WTC11 (cell line): ENCODE measurements at places on chromosomes 12 and 14.
A peak's percentile ranks its signal among the peaks of the same experiment; 100 is the strongest.

GRCh38 chr12:45509187-45509586, 220.3 kb upstream of the ARID2 start:
- H3K27ac ChIP-seq, result no peak overlapping the region
- DNase-seq, result no peak
- H3K4me3 ChIP-seq, result no peak overlapping the region
- H3K4me1 ChIP-seq, result no peaks in the 10 kb centered on the region
- peaks cover 4% of the 10 kb centered on the region; the same call in 1 of the 2 replicates for H3K27me3 ChIP-seq

DNA sequence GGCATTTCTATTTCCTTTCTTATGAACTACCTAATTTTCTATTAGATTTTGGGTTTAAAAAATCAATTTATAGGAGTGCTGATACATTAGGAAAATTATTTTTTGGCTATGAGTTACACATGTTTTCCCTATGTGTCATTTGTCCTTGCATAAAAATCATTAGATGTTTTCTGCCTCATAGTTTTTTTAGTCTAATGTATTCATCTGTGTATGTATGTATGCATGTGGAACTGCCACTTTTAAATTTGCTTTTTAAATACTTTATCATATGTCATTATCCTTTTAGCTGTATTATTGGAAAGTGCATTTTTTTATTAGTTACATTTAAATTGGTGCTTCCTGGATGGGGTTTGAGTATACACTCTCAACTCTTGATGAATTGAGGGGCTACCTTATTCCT, 78.7 kb upstream of the CEP83 start:
- no peaks in the 10 kb centered on the region for H3K36me3 ChIP-seq
- H3K4me3 ChIP-seq, result no peak overlapping the region
- no peak for DNase-seq
- no peak overlapping the region for H3K27ac ChIP-seq
- H3K4me1 ChIP-seq, result peaks cover 9% of the 10 kb centered on the region; the same call in 1 of the 2 replicates
- H3K27me3 ChIP-seq, result no peaks in the 10 kb centered on the region

- H3K27me3 ChIP-seq, result no peaks in the 10 kb centered on the region; the same call in 1 of the 2 replicates
- no peak for DNase-seq
- H3K36me3 ChIP-seq, result peaks cover 46% of the 10 kb centered on the region
- H3K4me3 ChIP-seq, result no peak overlapping the region
- peaks cover 27% of the 10 kb centered on the region for H3K4me1 ChIP-seq
- no peak overlapping the region for H3K27ac ChIP-seq
Measured at GRCh38 chr12:13052421-13052820, 8.2 kb downstream of the FAM234B start.

DNA sequence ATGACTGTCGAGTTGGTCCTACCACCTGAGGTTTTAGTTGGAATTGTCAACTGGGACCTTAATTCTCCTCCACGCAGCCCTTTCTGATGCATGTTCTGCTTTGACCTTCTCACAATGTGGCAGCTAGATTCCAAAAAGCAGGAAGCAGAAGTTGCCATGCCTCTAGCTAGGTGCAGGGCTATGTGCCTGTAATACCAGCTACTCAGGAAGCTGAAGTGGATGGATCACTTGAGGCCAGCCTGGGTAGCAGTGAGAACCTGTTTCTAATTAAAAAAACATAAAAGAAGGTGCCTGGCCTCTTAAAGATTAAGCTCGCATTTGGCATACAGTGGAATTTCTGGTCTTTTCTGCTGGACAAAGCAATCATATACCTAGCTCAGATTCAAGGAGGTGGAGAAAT, 77.1 kb downstream of the FGD4 start:
- H3K4me1 ChIP-seq, result peaks cover 27% of the 10 kb centered on the region
- no peak for DNase-seq
- H3K27me3 ChIP-seq, result no peaks in the 10 kb centered on the region
- no peak overlapping the region for H3K4me3 ChIP-seq
- H3K27ac ChIP-seq, result peak overlapping the region; percentile 79; the same call in 1 of the 2 replicates

- no peak overlapping the region for H3K27ac ChIP-seq
- H3K4me1 ChIP-seq, result no peaks in the 10 kb centered on the region; the same call in 1 of the 2 replicates
- H3K4me3 ChIP-seq, result no peak overlapping the region
- no peaks in the 10 kb centered on the region for H3K27me3 ChIP-seq
- DNase-seq, result no peak
Measured at GRCh38 chr12:123069436-123070266, 81.2 kb downstream of the PITPNM2 start.

- H3K27ac ChIP-seq, result no peak overlapping the region
- peaks cover 4% of the 10 kb centered on the region for H3K4me1 ChIP-seq
- H3K4me3 ChIP-seq, result no peak overlapping the region
- DNase-seq, result no peak
Measured at GRCh38 chr12:72076558-72076915, 137.9 kb downstream of the TPH2 start.
